Activated CD4-positive, alpha-beta T cell treated with anti-CD3 and anti-CD28 coated beads, Interleukin-2, amount 10 ng/mL, durations not matched to agents 24 days and 14 days (primary cell): ENCODE measurements at places on chromosomes 1 and 21. TPM values are rescaled to one million over a fixed set of nuclear protein-coding genes. Genes with fewer than 3 reads are reported as not detected.

The NOS1AP gene
- 0.17 TPM in 1 of 2 replicates, not detected in the other for total RNA-seq

The RAB4A gene
- total RNA-seq: 30.7 and 34.8 TPM in 2 replicates

The MPZ gene
- 2.8 and 3.0 TPM in 2 replicates for total RNA-seq

The NR0B2 gene
- not detected in 2 replicates for total RNA-seq

The KRTAP20-4 gene
- total RNA-seq: not detected in 2 replicates

The AGMAT gene
- 31.0 and 31.5 TPM in 2 replicates for total RNA-seq

The RAB7B gene
- total RNA-seq: not detected in 2 replicates

The WDR47 gene
- total RNA-seq: 11.8 and 14.0 TPM in 2 replicates

The KPRP gene
- total RNA-seq: not detected in 2 replicates

The PLA2G2F gene
- total RNA-seq: not detected in 2 replicates

The PLEKHN1 gene
- 1.8 and 2.8 TPM in 2 replicates for total RNA-seq

The CDK18 gene
- 0.23 and 1.2 TPM in 2 replicates for total RNA-seq

The MAN1C1 gene
- 2.2 and 2.9 TPM in 2 replicates for total RNA-seq

The LCE1A gene
- not detected in 2 replicates for total RNA-seq

The SLC16A4 gene
- total RNA-seq: 0.43 and 0.44 TPM in 2 replicates

The ARHGAP29 gene
- total RNA-seq: not detected in 2 replicates

The OR1C1 gene
- total RNA-seq: not detected in 2 replicates

The GSTM2 gene
- total RNA-seq: 17.5 and 18.4 TPM in 2 replicates

The LCE1E gene
- not detected in 2 replicates for total RNA-seq

The TDRD5 gene
- not detected in 2 replicates for total RNA-seq

The PCSK9 gene
- not detected in 2 replicates for total RNA-seq

The TRABD2B gene
- total RNA-seq: not detected in 2 replicates

The FNBP1L gene
- 0.14 and 0.24 TPM in 2 replicates for total RNA-seq

The COL18A1 gene
- 3.1 and 3.2 TPM in 2 replicates for total RNA-seq

The ATP1A1 gene
- total RNA-seq: 252 and 261 TPM in 2 replicates

The PDXK gene
- 138 and 152 TPM in 2 replicates for total RNA-seq

The RIMKLA gene
- 5.0 and 5.5 TPM in 2 replicates for total RNA-seq

The OR2T6 gene
- not detected in 2 replicates for total RNA-seq

The TRAF3IP3 gene
- total RNA-seq: 392 and 394 TPM in 2 replicates

The CYP2J2 gene
- total RNA-seq: 0.49 and 0.78 TPM in 2 replicates

The UTS2 gene
- total RNA-seq: not detected in 2 replicates

The BCL10 gene
- total RNA-seq: 25.5 and 27.8 TPM in 2 replicates

The FAAP20 gene
- total RNA-seq: 55.8 and 60.3 TPM in 2 replicates

The KCND3 gene
- 0.07 TPM in 1 of 2 replicates, not detected in the other for total RNA-seq

The DNAI4 gene
- total RNA-seq: 0.26 and 2.7 TPM in 2 replicates

The FCRL2 gene
- total RNA-seq: not detected in 2 replicates

The SPRR2G gene
- total RNA-seq: not detected in 2 replicates

The CD84 gene
- total RNA-seq: 17.3 and 17.7 TPM in 2 replicates

The PYCR2 gene
- total RNA-seq: 144 and 150 TPM in 2 replicates

The LRRC7 gene
- 0.07 TPM in 1 of 2 replicates, not detected in the other for total RNA-seq
